Stimulated activated CD4-positive, alpha-beta T cell treated with anti-CD3 and anti-CD28 coated beads, Interleukin-1b, Interleukin-23, amount 100 ng/mL, for 48 hours (primary cell): ENCODE measurements at places on chromosomes 1 and 21.
A peak's percentile ranks its signal among the peaks of the same experiment; 100 is the strongest.

GRCh38 chr21:45388011-45388521 lies 16.9 kb upstream of the COL18A1 start:
- no peak for DNase-seq

- DNase-seq, result no peak
Observed at GRCh38 chr1:212791261-212791675, 309 bp downstream of the NSL1 start.

- DNase-seq, result peak; percentile 62
Observed at GRCh38 chr1:15951341-15952153, 24.4 kb downstream of the ZBTB17 start.

DNA sequence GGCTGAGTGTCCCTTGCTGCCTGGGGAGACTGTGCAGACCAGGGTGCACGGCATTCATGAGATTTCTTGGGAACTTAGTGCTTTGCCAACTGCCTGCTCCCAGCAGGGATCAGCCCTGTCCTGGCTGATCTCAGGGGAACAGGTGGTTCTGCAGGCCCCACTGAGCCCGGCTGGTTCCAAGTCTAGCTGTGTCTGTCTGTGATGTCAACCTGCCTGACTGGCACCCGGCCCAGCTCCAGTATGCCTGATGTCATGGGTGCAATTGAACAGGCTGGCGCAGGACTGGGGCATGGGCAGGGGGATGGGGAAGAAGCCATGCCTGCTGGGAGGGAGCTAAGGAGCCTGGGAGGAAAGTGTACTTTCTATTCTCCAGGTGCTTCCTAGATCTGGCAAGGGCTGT lies 227.1 kb downstream of the GRIK3 start:
- DNase-seq, result no peak

DNA sequence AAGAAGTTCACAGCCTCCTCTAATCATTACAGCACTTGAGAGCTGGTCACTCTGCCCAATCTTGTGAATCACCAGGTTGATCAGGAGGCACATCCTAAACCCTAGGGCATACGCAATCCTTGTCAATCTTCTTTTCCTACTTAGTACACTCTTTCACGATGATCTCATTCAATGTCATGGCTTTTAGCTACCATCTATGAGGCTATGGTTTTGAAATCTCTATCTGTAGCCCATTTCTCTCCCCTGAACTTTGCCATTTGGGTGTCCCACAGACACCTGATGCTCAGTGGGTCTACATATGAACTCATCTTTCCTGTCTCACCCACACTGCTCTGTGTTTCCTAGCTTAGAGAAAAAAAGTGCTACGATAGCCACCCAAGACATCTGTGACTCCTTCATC lies 1.9 kb upstream of the MED18 start:
- DNase-seq, result no peak

GRCh38 chr1:11813021-11813420 lies 7.0 kb downstream of the CLCN6 start:
- DNase-seq, result no peak

DNA sequence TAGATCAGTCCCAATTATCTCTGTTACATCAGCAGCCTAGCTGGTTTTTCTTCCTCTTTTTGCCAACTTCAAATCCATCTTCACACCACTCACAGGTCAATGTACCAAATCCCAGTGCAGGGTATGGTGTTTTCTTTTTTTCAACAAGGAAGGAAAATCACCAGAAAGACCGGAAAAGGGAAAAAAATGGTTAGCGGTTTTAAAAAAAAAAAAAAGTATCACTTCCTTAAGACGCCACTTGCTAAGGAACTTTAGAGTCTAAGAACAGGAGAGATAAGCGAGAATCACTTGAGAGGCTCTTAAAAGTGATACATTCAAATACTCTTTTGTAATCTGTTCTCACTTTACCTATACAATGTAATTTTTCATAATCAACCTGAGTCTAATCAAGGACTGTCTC lies 3.1 kb upstream of the OR10J1 start:
- no peak for DNase-seq

- DNase-seq, result no peak
Observed at GRCh38 chr1:236639686-236640085, 35.4 kb upstream of the HEATR1 start.

DNA sequence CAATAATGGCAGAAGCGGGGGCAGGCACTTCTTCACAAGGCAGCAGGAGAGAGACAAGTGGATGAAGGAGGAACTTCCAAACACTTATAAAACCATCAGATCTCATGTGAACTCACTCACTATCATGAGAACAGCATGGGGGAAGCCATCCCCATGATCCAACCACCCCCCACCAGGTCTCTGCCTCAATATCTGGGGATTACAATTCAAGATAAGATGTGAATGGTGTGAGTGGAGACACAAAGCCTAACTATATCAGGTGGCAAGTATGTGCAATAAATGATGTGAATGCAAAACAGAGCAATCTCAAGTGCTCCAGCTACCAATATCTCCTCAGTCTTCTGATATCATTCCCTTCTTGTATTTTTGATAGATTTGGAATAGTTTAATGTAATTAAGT lies 12.4 kb downstream of the CFHR2 start:
- DNase-seq, result no peak

DNA sequence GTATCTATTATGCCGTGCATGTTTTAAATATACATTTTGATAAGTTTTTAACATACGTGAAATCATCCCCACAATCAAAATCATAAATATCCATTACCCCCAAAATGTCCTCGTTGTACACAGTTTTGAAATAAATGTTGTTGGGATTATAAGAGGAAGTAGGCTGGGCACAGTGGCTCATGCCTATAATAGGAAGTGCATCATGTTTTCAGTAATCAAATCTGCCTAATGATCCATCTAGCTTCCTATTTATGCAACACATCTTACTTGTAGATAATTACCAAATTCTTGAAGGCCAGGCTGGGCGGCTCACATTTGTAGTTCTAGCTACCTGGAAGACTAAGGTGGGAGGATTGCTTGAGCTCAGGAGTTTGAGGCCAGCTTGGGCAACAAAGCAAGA lies 15.0 kb upstream of the IFNGR2 start:
- DNase-seq, result no peak

DNA sequence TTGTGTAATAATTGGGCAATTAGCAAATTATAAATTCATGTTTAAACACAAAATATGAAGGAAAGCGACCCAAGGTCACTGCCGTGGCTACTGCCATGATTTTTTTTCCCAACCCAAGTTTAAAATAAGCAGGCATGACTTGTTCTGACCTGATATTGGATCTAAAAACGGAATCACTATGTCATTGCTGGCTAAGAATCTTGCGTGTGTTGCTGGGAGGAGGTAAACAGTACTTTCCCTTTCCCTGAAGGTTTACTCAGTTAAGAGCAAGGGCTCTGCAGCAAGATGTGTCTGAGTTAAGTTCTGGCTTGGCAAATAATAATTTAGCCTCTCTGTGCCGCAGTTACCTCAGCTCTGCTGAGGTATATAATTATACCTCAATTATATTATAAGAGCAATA lies 125.7 kb upstream of the L1TD1 start:
- DNase-seq, result no peak

- no peak for DNase-seq
Observed at GRCh38 chr1:94535095-94535494, 6.5 kb downstream of the F3 start.

- no peak for DNase-seq
Observed at GRCh38 chr1:36475910-36476604, 6.7 kb downstream of the CSF3R start.
